ENCODE measurements at places on chromosomes 12 and 14.

DNA sequence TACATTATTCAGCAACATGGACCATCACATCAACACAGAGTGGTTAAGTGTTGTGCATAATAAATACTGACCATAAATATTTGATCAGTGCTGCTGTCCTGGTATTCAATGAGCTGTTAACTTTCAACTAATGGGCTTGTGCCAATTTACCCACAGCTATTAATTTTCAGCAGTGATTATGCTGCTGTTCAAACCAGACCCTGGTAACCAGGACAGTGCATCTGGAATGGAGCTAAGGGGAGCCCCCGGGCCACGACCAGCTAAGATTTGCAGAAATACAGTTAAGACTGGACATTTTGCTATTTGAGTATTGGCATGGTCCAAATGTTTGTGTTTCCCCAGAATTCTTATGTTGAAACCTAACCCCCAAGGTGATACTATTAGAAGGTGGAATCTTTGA is 180.4 kb upstream of the GZMB start:
- DNase-seq, result no peak

DNA sequence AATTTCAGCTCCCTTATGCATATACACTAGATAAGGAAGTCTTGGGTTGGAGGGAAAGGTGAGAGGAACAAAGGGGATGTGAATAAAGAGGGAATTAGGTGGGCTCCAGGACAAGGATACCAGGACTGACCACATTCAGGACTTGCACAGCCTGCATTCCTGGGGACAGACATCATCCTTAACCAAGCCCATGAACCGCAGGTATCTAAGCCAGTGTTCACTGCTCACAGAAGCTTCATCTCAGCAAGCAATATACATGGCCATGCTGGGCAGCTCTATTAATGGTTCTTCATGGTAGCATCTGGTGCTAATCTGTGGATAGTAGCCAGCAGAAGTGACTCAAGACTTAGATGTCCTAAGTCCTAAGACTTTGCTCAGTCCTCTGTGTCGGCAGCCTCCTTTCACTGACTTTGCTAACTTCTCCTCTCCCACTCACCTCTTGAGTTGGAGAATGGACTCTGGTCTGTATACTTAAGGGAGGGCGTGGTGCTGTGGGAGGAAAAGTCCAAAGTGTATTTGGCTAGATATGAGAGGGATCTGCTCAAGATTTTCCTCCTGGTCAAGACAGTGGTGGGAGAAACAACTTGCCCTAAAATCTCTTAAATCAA is 136.1 kb downstream of the ASCL1 start:
- no peak for DNase-seq

DNA sequence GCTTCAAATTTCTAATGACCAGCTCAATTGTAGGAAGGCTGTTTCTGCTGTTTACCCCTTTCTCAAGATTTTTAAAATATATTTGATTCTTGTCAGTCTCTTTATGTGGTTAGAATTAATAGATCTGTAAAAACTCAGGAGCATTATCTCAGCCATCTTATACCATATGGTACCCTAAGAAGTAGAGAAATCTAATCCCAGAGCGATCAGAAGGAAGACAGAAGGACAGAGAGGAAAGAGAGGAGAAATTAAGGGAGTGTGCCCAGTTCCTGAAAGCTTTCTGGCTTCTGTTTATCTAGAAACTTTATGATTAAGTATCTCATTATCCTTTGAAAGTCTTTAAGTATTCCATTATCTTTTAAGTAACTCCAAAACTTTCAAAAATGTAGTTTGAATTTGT is 152.1 kb upstream of the NAV3 start:
- DNase-seq, result no peak

- DNase-seq, result no peak
Observed at GRCh38 chr12:64385468-64385867, 5.1 kb downstream of the C12orf56 start.

- DNase-seq, result no peak
Observed at GRCh38 chr12:106091446-106091820, 47.3 kb downstream of the NUAK1 start.

- no peak for DNase-seq
Observed at GRCh38 chr14:98408713-98409112, 863.3 kb downstream of the BCL11B start.

- DNase-seq, result no peak
Observed at GRCh38 chr12:107372229-107372658, 278.9 kb upstream of the CRY1 start.

GRCh38 chr12:2309647-2310046 is 256.9 kb downstream of the CACNA1C start:
- DNase-seq, result no peak

DNA sequence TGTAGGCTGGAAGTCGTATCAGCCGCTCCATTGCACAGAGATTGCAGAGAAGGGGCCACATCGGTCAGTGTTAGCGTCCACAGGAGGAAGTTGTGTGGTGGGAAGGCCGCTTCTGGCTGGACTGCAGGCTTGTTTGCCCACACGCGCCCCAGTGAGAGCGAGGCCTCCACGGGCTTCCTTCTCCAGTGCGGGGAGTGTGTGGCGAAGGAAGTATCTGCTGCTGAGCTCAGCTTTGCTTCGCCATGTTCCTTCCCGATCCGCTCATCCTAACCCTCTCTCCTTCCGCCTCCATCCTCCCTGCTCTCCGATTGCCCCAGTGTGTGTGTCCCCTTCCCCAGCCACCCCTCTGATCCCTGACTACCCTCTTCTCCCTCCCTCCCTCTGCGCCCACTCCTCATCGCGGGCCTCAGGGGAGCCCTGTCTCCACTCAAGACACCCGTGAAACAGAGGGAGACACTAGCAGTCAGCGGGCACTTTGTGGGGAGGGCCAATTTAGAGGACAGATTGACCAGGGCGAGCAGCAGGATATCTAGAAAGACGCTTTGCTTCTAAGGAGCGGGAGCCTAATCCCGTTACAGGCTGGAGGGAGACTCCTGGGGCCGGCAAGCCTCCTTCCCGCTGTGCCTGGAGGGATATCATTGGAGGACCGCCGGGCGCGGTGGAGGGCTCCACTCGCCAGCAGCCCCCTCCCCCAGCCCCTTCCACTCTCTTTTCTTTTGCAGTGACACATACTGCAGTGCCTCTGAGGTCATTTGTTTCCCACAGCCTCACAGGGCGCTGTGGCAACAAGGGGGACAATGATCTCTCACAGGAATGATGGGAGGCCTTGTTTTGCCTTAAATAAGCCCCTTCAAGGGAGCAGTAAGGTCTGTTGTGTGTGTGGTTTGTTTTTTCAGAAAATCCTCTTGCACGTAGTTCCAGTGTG is 428.8 kb downstream of the ZFP36L1 start:
- DNase-seq, result no peak

GRCh38 chr14:33682760-33683159 is 268.1 kb downstream of the EGLN3 start:
- DNase-seq, result no peak

- no peak for DNase-seq
Observed at GRCh38 chr12:11653215-11653753, 3.8 kb downstream of the ETV6 start.

DNA sequence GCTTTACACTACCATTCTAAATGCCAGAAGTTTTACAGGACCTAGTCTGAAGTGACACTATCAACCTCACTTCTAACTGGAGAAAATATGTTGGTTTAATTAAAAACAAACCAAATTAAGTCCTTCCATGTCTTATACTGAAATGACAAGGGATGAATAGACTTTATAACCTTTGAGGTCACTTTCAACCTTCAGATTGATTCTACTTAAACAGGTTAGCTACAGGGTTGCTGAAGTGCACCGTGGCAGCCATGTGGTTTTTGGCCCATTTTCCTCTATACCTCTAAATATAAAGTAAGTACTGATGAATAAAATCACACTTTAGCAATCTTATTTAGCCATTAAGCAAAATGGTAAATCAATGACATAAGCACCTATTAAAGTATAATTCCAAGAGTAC is 3.9 kb downstream of the SLC38A2 start:
- no peak for DNase-seq

- no peak for DNase-seq
Observed at GRCh38 chr12:68294251-68294650, 37.9 kb downstream of the MDM1 start.

- DNase-seq, result no peak
Observed at GRCh38 chr14:67429510-67430205, 17.7 kb upstream of the PLEK2 start.

- no peak for DNase-seq
Observed at GRCh38 chr14:66649498-66649897, 141.6 kb downstream of the GPHN start.

DNA sequence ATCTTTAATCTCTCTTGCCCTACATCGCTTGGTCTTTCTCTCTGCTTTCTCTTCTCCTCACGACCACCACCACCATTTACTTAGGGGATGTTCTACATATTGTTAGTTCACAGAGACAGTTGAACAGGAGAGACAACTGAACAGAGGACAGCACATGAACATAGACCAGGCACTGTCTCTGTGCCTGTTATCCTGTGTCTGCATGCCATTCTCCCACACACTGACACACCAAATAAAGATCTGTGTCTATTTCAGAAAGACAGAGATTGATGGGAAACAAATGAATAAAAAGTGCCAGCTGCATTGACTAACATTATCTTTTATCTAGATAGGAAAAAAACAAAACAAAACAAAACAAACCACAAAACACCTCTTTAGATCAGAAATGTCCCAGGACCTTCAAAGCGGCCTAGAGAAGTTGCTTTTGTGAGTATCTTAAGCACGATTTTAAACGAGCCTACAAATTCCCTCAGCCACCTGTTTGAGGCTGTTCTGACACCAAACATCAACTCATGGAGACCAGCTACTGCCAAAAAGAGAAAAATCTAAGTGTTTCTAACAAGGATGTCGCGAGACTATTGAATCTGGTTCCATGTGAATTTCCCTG is 77.6 kb upstream of the PARP11 start:
- no peak for DNase-seq

GRCh38 chr12:132227782-132228475 is 83.7 kb downstream of the NOC4L start:
- no peak for DNase-seq

DNA sequence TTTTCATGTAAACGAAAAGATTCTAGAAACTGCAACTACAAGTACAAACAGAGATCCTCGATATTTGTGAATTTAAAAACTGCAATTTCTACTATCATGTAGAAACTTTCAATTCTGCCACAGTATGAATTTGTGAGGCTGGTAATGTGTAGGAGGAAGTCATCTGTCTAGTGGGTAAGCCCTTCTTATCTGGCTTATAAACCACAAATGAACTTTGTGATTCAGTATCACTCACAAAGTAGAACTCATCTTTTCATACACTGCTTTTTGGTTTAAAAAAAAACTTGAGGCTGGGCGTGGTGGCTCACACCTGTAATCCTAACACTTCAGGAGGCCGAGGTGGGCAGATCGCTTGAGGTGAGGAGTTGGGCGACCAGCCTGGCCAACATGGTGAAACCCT is 20.7 kb downstream of the GTF2A1 start:
- DNase-seq, result no peak

DNA sequence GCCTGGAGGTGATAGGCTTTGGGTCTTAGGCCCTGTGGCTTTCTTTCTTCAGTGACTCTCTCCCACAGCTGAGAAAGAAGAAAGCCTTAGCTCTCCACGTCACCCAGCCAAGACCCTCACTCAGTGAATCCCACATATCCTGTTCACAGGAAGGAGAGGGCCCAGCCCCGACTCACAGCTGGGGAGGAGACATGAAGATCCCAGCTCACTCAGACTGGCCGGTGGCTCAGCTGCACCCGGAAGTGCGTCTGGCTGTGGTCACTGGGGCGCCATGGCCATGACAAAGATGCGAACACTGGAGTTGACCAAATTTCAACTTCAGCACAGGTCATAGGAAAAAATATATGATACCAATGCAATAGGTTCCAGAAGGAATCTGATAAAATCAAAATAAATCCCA is 14.2 kb downstream of the DLK1 start:
- no peak for DNase-seq

DNA sequence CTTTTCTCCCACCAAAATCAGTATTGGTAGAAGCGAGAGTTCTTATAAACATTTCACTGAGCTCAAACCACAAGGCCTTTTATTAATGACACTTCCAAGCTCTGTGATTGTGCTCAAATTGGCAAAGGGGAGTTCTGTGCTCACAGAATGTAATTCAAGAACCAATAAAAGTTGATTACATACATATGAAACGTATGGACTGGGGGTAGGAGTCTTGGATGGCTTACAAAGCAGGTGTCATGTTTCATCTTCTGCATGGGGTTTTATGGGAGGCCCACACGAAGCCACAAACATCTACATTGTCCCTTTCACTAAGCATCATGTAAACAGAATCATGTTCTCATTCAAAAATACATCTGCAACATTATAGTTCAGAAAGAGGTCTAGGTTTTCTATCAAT is 828.3 kb downstream of the VRK1 start:
- DNase-seq, result no peak

- no peak for DNase-seq
Observed at GRCh38 chr14:97802430-97803373, 1005.5 kb downstream of the VRK1 start.

DNA sequence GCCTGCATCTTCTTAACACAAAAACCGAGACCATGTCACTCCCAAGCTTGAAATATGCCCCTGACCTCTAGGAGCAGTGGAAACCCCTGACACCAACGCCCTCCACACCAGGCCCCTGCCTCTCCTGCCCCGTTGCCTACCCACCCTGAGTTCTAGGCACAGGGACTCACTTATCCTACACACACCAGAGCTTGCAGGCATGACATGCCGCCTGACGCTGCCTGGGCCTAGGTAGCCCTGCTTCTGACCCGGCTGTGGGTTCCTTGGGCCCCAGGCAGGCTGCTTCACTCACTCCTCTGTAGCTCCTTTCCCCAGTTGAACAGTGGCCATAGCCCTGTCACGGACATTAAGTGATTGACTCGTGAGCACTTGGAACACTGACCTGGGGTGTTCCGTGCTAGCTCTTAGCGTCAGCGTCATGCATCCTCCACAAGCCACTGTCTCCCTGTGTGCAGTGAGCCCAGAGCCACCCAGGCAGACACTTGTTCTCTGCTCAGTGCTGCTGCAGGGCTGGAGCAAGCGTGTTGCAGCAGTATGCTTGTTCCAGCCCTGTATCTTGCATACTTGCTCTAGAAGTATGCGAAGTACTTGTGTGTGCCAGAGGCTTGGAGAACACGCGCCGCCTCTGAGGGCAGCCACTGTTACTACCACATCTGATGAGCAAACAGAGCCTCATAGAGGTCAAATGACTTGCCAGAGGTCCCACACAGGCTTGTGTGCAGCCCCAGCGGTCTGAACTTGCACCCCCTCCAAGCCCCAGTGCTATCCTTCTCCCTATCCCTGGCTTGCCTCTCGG is 15.6 kb downstream of the OTUB2 start:
- DNase-seq, result no peak

All from thoracic aorta (tissue), 2 donors.